ENCODE measurements at places on chromosomes 2 and 18. TPM values are rescaled to one million over a fixed set of nuclear protein-coding genes. Genes with fewer than 3 reads are reported as not detected.

AMER3 gene
- total RNA-seq, result not detected

RTP5 gene
- total RNA-seq, result not detected

ALLC gene
- total RNA-seq, result not detected

MCEE gene
- total RNA-seq, result 17.8 TPM

TANK gene
- total RNA-seq, result 59.0 TPM

C2orf80 gene
- total RNA-seq, result not detected

ALS2 gene
- 40.8 TPM for total RNA-seq

PNKD gene
- total RNA-seq, result 63.2 TPM

GPAT2 gene
- total RNA-seq, result not detected

ASAP2 gene
- total RNA-seq, result 29.7 TPM

REG3A gene
- not detected for total RNA-seq

EML6 gene
- 0.93 TPM for total RNA-seq

CD207 gene
- total RNA-seq, result not detected

IL1R2 gene
- total RNA-seq, result not detected

SERPINB10 gene
- total RNA-seq, result not detected

PTH2R gene
- not detected for total RNA-seq

PIEZO2 gene
- total RNA-seq, result 43.7 TPM

NGEF gene
- 1.3 TPM for total RNA-seq

GPR35 gene
- total RNA-seq, result 6.0 TPM

SKOR2 gene
- total RNA-seq, result not detected

DYNAP gene
- not detected for total RNA-seq

ALPG gene
- not detected for total RNA-seq

RAPH1 gene
- total RNA-seq, result 30.3 TPM

ST8SIA3 gene
- not detected for total RNA-seq

ERICH2 gene
- 0.47 TPM for total RNA-seq

NLRC4 gene
- total RNA-seq, result not detected

LCT gene
- not detected for total RNA-seq

SPP2 gene
- not detected for total RNA-seq

ASB18 gene
- total RNA-seq, result not detected

DOCK10 gene
- 3.3 TPM for total RNA-seq

VSNL1 gene
- 0.61 TPM for total RNA-seq

TUBB6 gene
- 57.5 TPM for total RNA-seq

ANKRD62 gene
- not detected for total RNA-seq

MROH2A gene
- total RNA-seq, result not detected

ATP6V1C2 gene
- 0.09 TPM for total RNA-seq

ANKRD29 gene
- total RNA-seq, result 2.4 TPM

GLI2 gene
- 67.0 TPM for total RNA-seq

AQP12A gene
- total RNA-seq, result not detected

FHOD3 gene
- total RNA-seq, result 16.3 TPM

VWC2L gene
- not detected for total RNA-seq

PARD3B gene
- 20.4 TPM for total RNA-seq

NAGK gene
- 98.4 TPM for total RNA-seq

NOSTRIN gene
- 0.90 TPM for total RNA-seq

FBXO41 gene
- 8.1 TPM for total RNA-seq

YIPF4 gene
- total RNA-seq, result 43.4 TPM

C2orf66 gene
- 0.18 TPM for total RNA-seq

SCYGR4 gene
- not detected for total RNA-seq

M1AP gene
- 7.9 TPM for total RNA-seq

PROKR1 gene
- 0.11 TPM for total RNA-seq

TGFA gene
- total RNA-seq, result 0.77 TPM

FHL2 gene
- 37.9 TPM for total RNA-seq

ZNF892 gene
- 17.0 TPM for total RNA-seq

CCDC141 gene
- 1.2 TPM for total RNA-seq

G6PC2 gene
- not detected for total RNA-seq

RFTN2 gene
- total RNA-seq, result 9.9 TPM

NAT8 gene
- not detected for total RNA-seq

ZEB2 gene
- 111 TPM for total RNA-seq

PPIL3 gene
- total RNA-seq, result 51.1 TPM
